Activated gamma-delta T cell treated with Interleukin-2 at 50 U/mL for 16 hours (primary cell): ENCODE measurements at places on chromosomes 16 and 17.

DNA sequence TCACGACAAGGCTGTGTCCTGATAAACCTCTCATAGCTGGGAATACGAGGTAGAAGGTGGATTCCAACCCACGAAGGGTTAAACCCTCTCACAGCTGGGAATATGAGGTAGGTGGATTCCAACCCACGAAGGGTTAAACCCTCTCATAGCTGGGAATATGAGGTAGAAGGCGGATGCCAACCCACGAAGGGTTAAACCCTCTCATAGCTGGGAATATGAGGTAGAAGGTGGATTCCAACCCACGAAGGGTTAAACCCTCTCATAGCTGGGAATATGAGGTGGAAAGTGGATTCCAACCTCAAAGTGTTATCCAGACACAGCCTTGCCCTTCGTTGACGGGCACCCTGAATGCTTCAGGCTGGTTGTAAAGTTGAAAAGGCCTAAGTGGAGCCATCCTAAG, 31.0 kb downstream of the AXIN1 start:
- DNase-seq, result no peak

DNA sequence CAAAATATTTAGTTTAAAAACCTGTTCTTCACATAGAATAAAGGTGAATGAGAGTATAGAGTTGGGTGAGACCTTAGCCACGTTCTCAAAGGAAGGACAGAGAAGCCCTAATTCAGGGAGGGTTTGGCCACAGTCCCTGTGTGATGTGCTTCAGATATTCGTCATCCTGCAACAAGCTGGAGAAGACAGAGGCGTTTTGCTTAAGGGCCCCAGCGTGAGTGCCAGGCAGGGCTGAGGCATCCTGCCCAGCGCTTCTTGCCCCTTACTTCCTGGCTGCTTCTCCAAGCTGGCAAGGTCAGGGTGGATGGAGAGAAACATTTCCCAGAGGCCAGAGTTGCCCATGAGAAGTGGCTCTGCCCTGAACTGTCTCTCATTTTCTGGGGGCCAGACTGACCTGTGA, 46.9 kb downstream of the AXIN2 start:
- no peak for DNase-seq

DNA sequence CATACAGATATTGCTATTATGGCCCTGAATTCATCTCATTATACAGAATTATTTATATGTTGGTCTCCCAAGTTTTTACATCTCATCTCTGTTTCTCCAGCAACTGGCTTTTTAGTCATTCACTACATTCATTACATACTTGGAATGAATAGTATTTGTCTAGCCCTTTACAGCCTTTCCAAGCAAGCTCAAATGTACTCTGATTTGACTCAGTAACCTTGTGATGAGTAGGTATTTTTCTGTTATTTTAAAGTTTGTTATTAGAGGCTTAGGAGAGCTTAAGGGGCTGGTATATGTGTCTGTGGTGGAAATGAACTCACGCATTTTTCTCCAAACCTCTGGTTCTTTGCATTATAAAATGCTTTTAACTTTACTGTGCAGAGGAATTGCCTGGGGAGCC, 224.7 kb downstream of the SNX29 start:
- DNase-seq, result no peak

DNA sequence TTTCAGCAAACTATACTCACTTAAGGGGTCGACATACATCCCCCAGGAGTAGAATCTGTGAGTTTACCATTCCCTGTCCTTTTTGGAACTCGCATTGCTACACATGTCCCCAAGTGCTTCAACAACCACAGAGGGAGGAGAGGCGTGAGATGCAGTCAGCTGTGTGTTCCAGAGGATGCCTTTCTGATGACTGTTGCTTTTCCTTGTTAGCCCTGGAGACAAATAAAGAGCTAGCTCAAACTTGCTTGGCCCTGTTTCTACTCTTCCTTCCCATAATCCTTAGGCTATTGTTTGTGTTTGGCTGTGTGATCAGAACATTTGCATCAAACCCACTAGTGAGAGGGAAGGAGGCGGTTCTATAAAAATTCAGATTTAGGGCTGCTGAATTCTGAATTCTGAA, 264.0 kb downstream of the ENGASE start:
- no peak for DNase-seq

DNA sequence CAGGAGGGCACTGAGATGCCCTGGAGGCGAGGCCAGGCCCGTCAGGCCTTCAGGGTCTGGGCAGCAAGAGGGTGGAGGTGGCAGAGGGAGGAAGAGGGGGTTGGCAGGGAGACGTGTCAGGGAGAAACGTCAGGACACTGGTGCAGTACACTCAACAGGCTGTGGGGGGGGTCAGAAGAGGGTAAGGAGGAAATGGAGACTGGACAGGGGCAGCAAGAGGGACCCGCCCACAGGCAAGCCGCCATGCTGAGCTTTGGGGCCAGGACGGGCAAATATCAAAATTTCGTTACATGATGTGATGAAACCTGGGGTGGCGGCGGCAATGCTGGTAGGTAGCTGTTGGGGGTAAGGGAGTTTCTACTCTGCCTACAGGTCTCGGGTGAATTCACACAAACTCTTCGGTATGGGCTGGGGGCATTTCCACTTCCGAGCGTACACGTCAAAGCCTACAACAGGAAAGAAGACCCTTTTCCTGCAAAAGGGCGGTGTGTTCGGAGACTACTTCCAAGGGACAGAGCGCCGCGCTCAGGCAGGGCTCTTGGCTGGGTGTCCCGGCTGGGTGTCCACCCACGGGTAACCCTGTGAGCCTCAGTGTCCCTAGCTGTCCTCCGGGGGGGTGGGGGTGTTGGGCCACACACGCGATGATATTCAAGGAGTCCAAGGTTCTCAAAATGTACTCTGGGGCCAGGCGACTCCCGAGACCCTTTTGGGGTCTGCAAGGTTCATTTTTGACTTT, 43.3 kb upstream of the ATP2A3 start:
- DNase-seq, result no peak

DNA sequence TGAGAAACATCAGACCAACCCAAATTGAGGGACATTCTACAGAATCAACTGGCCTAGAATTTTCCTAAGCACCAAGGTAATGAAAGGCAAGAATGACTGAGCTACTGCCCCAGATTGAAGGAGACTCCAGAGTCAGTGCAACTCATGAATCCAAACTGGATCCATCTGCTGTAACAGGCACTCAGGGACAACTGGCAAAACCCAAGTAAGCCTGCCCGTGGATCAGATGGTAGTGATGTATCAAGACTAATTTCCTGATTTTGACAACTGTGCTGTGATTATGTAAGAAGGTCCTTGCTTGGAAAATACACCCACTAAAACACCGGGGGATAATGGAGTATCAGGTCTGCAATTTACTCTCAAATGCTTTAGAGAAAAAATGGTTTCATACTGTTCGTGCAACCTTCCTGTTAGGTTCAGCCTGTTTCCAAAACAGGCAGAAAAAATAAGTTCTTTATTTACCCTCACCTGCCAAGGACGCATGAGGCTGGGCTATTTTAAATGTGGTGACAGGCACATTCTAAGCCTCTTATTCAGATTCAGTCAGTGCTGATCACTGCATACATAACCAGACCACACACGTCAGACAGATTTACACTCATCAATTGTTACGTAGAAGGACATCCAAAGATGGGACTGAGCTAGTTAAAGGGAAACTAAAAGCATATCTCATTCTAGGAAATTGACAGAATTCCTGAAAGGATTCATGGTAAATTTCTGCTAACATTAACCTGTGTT, 7.0 kb downstream of the MBTPS1 start:
- no peak for DNase-seq

GRCh38 chr17:181245-182049, at the start of gene DOC2B:
DOC2B (minus strand) TSS chr17:181650; CDS start chr17:181479, 171 bp downstream.
- no peak for DNase-seq

GRCh38 chr17:40986920-40987319, 2.8 kb upstream of the KRT40 start:
- no peak for DNase-seq

DNA sequence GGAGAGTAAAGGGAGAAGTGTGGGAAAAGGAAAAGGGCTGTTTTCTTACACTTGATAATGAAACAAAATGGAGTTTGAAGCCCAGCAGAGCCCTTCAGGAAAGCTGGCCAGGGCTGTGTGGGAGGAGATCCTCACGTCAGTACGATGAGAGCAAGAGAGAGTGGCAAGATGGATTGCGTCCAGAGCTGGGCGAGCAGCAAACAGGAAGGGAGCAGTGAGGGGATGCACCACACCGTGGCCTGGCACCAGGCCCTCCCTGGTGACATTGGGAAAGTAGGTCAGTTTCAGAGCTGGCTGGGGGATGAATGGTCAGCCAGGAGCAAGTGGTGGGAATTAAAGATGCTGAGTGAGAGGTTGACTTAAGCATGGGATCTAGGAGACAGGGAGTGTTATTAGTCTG, 273.6 kb downstream of the GRIN2A start:
- DNase-seq, result no peak

DNA sequence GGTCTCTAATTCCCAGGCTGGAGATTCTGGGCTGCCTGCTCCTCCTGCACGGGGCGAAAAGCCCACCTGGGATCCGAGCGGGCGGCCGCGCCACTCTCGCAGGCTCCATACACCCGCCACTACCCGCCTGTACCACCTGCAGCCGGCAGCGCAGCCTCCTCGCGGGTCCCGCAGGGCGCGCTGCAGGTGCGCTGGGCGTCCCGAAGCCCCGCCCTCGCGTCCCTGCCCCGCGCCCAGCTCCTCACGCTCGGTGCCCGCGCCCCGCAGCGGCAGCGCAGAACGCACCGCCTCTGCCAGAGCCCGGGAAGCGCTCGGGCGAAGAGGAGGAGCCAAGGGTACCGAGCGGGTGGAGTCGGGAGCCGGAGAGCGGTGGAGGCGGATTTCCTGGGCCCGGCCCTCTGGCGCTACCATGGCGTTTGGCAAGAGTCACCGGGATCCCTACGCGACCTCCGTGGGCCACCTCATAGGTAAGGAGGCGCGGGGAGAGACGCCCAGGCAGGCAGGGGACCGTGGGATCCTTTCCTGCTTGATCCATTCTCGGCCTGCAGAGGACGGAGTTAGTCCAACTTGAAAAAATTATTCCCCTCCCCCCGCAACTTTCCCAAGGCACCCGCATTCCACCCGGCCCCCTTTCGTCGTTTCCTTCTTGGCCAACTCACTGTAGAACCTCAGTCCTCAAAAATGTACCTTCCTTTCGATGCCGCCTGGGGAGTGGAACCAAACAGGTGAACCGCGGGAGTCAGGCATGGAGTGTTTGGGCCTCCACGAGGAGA, at the start of gene TOM1L1:
Gene TOM1L1, plus strand, starts transcription at position 396 of the 773 bp plus-strand sequence. Its CDS starts 14 bp downstream, at position 410.
- DNase-seq, result no peak

GRCh38 chr17:18250259-18250658, 8.3 kb downstream of the FLII start:
- DNase-seq, result no peak
